Activated CD8-positive, alpha-beta T cell treated with anti-CD3 and anti-CD28 coated beads, Interleukin-2, amount 10 ng/mL, durations not matched to agents 7 days and 5 days (primary cell): ENCODE measurements at places on chromosomes 4 and X.

DNA sequence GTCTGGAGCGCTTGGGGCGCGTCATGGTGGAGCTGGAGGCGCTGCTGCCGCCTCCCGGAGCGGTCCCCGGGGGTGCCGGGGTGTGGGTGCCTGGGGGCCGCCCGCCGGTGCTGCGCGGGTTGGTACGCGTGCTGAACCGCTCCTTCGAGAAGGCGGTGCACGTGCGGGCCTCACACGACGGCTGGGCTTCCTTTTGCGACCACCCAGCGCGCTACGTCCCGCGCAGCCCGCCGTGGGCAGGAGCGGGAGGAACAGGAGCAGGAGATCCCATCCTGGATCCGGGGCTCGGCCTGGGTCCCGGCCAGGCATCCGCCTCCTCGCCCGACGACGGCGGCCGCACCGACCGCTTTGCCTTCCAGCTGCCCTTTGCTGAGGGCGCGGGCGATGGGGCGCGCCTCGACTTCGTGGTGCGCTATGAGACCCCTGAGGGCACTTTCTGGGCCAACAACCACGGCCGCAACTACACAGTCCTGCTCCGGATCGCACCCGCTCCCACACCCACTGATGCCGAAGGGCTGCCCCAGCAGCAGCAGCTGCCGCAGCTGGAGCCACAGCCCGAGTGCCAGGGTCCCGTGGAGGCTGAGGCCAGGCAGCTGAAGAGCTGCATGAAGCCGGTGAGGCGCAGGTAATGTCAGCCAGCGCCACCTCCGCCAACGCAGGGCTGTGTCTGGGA lies 792 bp downstream of the PPP1R3F start:
- no peak for DNase-seq

DNA sequence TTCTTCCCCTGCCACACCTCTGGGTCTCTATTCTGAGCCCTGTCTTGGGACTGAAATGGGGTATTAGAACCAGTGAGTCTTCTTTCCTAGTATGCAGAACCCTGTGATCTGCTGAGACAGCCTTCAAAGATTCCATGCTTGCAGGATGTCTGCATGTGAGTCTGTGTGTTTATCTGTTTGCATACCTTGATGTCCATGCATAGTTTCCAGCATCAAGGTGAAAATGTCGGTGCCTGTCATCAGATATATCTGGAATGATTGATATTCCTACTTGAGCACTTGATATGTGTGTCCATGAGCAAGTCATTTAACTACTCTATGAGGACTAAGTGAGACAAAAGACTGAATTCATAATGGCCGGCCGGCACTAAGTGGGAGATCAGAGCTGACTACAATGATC lies 117.0 kb upstream of the HS3ST1 start:
- DNase-seq, result no peak

GRCh38 chr4:66489783-66490452 lies 819.6 kb upstream of the EPHA5 start:
- no peak for DNase-seq

- DNase-seq, result no peak
Measured at GRCh38 chr4:128424527-128425497, 137.2 kb upstream of the PGRMC2 start.

- DNase-seq, result no peak
Measured at GRCh38 chr4:160283081-160283480, 1180.2 kb downstream of the RAPGEF2 start.

GRCh38 chrX:65695849-65696449 lies 28.5 kb downstream of the MSN start:
- DNase-seq, result no peak

DNA sequence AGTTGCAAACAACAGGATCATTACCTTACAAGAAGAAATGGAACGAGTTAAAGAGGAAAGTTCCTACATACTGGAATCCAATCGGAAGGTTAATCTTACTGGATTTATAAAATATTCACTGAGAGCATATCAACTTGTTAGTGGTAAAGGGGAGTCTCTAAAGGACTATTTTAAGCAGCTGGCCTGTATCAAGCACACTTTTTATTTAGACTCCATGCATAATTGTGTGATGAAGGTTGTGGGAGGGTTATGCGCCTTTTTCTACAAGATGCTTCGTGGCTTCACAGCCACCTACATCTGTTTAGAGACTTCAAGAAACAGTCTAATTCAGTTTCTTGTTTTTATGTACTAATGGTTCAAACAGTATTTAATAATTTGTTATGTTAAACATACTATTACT lies 56.6 kb downstream of the GRSF1 start:
- DNase-seq, result no peak

GRCh38 chr4:78592088-78592783 lies 40.7 kb downstream of the ANXA3 start:
- peak; percentile 24 for DNase-seq

DNA sequence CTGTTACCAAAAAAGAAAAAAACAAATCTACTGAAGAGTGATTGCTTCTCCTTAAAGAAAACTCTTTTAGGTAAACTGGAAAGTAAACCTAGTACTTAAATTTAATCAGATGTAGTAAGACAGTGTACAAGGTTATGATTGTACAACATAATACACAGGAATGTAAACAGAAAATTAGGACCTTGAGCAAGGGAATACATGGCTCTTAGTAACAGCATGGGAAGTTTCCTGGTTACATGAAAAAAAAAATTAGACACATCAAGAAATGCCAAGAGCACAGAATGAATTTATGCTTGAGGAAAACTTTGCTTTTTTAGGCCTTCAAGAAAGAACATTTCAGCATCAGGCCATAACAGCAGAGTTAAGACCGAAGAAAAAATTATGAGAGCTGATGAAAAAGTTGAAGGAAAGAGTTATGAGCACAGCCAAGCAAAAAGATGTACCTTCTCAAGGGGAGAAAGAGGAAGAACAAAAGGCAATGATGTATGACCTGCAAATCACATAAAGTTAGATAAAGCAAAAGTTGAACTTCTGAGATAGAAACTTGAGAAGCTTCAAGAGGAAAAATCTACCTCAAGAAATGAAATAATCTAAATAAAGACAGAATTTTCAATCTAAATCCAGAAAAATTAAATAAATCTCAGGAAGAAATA lies 311.6 kb downstream of the GALNTL6 start:
- DNase-seq, result no peak

GRCh38 chrX:150781677-150782076 lies 88.5 kb downstream of the MTMR1 start:
- DNase-seq, result no peak

DNA sequence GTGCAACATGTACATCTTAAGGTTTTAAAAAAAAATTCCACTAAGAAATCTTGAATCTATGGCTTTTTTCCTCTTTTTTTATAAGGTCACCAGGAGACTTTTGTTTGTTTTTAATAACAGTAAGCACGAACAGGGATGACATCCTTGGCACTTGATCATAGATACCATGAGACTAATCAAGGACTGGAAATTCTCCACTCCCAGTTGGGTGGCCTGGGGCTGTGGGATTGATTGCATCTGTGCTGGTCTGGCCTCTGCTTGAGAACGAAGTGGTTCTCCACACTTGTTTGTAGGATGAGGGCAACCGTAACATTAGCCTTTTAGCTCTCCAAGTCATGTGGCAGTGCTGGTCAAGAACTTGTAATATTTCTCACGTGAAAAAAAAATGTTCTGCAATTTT lies 35.4 kb downstream of the SNX25 start:
- DNase-seq, result no peak

GRCh38 chr4:173074501-173074946 lies 94.1 kb upstream of the GALNT7 start:
- no peak for DNase-seq
